ENCODE measurements at places on chromosomes 7 and 10.

DNA sequence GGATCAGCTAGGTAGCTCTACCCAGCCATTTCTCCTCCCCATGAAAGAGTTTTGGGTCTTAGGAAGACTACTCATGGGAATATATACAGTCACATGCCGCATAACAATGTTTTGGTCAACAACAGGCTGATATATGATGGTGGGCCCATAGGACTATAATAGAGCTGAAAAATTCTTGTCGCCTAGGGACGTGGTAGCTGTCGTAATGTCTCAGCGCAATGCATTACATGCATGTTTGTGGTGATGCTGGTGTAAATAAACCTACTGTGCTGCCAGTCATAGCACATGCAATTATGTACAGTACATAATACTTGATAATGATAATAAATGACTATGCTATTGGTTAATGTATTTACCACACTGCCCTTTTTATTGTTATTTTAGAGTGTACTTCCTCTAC lies 78.2 kb upstream of the DLX6 start:
- DNase-seq, result no peak

DNA sequence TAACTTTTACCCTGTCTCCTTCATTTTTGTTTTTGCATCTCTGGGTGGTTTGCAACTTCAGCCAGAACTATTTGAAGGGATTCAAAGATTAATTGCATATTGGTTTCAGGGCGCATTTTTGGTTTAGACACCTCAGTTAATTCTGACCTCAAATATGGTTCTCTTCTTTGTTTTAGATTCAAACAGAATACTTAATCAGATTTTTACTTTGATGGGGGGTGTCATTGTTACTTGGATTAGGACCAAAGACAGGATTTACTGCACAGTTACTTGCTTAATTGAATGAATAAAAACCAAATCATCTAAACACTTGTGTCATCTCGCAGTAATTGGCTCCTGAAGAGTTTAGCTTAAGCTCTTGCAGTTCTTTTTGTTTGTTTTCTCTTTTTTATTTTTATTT lies 100.9 kb downstream of the PHTF2 start:
- no peak for DNase-seq

GRCh38 chr10:70441895-70442309 lies 421 bp upstream of the NODAL start:
- DNase-seq, result no peak

- no peak for DNase-seq
These were observed 2.8 kb downstream of the WDR86 start for GRCh38 chr7:151406886-151407583.

- no peak for DNase-seq
These were observed 14.8 kb upstream of the CNPY1 start for GRCh38 chr7:155560982-155561686.

DNA sequence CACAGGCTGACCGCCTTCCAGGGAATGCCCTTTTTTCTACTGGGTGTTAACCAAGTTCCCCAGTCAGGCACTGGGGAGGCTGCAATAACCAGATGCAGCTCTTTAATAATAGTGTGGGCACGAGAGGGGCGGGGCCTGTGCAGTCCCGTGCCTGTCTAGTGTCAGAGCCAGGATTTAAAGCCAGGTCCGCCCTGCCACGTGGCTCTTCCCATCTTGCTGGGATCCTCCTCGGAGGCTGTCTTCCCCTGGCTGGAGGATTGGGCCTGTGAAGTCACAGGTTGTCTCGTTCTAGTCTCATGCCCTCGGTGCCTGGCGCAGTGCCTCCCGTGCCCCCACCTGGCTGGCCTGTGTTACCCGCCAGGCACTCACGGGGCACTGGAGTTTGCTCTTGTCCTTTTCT lies 25.2 kb downstream of the TMEM120A start:
- DNase-seq, result no peak

Measured in stimulated activated CD4-positive, alpha-beta T cell treated with anti-CD3 and anti-CD28 coated beads, Interleukin-4, amount 100 ng/mL, for 4 hours (primary cell).